Muscle of arm (tissue), 14 donors: ENCODE measurements at places on chromosomes 16 and 17.
A peak's percentile ranks its signal among the peaks of the same experiment; 100 is the strongest.

DNA sequence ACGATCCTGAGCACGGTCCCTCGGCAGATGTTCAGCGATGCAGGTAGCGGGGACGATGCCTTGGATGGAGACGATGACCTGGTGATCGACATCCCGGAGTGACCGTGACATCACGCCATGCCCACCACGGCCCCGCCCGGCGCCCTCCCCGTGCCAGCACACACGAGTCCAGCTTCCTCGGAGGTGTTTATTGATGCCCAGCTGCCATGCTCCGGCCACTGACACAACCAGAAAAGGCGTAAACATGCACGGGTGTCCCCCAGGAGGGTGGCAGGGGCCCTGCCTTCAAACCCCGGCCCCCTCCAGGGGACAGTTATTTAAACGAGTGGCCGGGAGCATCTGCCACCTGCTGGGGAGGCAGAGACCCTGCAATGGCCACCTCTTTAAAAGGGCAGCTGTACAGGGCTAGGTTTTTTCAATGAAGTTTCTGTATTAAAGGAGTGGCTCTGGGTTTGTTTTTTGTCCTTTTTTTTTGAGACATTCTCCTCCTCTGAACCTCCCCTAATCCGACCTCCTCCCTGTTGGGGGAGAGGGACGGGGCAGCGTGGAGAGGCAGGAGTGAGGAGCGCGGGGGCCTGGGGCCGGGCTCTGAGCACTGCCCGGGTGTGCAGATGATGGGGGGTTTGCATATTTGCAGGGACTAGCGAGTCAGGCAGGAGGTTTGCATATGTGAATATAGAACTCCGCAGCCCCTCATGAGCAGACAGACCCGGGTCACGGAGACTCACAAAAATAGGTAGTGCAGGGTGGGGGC lies 5.3 kb downstream of the DOC2A start:
- DNase-seq = no peak

DNA sequence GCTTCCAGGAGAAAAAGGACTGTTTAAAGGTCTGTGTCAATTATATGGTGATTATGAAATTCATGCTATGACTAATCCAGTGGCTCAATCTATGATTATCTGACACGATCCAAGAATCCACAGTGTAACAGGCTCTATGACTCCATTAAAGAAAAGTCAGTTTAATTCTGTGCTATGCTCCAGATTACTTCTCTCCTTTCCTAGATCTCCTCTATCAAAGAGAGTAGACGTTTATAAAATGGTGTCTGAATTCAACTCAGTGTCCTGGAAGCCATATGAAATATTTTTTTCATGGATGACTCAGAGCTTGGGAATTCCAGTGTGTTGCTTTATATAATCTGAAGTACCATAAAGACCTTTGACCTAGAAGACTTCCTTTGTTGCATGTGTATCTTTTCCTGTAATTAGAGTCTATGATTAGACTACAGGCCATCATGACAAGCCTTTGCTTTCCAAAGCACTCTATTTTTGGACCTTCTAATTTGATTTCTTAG lies 27.0 kb upstream of the NF1 start:
- no peak for DNase-seq

DNA sequence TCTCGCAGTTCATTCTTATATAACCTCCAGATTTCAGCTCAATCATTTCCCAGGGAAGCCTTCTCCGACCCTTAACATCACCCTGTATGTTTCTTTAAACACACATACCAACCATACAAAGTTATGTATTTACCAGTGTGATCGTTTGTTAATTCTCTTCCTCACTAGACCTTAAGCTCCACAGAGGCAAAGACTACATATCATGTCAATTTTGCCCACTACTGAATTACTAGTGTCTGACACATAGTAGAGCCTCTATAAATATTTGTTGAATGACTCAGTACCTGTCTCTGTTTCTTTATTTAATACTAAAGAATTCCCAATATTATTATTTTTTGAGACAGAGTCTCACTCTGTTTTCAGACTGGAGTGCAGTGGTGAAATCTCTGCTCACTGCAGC lies 137.2 kb downstream of the SHISA9 start:
- no peak for DNase-seq

GRCh38 chr17:42522263-42522790 lies 13.7 kb upstream of the NAGLU start:
- DNase-seq = no peak

GRCh38 chr16:84555418-84556196 lies 51.1 kb upstream of the MEAK7 start:
- no peak for DNase-seq

GRCh38 chr17:29617481-29618271 lies 5.0 kb downstream of the CORO6 start:
- DNase-seq = peak; percentile 42

GRCh38 chr16:68069511-68070248 lies 15.5 kb upstream of the NFATC3 start:
- no peak for DNase-seq

DNA sequence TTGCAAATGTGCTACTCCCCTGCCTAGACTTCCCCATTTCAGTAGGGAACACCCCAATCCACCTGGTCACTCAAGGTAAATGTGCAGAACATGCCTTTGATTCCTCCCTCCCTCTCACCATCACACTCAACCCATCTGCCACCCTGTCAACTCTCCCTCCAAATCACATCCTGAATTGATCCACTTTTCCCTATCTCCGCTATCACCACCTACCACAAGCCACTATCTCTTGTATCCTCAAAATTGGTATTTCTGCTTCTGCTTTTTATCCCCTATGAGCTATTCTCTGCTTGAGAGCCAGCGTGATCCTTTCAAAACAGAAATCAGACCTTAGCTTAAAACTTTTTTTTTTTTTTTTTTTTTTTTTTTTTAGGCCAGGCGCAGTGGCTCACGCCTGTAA lies 5.4 kb upstream of the NOL11 start:
- no peak for DNase-seq

DNA sequence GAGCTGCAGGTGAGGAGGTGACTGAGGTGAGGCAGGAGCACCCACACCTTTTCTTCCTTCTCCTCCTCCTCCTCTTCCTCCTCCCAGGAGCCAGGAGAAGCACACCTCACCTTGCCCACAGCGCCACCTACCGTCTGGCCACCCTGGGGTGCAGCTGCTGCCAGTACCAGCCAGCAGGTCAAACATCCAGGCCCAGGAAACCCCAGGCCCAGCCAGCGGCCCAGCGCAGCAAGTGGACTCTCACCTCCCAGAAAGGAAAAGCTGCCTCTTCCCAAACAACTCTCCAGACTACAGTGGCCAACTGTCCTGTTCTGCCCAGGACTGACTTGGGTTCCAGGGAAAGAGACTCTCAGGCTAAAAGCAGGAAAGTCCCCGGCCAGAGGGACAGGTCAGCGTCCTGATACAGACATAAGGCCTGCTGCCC lies 22.7 kb downstream of the PEMT start:
- peak; percentile 30 for DNase-seq

GRCh38 chr17:6780001-6780400 lies 4.0 kb downstream of the FBXO39 start:
- DNase-seq = no peak

DNA sequence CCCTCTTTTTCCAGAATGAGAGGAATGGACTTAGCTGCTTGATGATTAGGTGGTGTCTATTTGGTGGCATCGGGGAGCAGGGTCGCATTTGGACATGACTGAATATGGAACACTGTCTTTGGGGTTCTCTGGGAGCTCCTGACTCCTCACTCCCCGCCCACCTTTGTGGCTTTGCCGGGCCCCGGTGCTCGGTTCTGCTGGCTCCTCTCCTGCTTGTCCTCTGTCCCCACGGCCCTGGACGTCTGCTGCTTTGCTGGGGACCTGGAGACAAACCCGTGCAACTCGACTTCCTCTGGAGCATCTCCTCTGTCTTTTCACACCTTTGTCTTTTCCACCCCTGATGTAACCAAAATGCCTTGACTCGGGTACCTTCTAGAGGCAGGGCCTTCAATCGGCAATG lies 135.7 kb downstream of the IRX3 start:
- no peak for DNase-seq

- DNase-seq = no peak
Observed at GRCh38 chr16:16071631-16072244, 122.3 kb downstream of the ABCC1 start.

GRCh38 chr17:75950855-75951554 lies 10.2 kb upstream of the FBF1 start:
- DNase-seq = peak; percentile 19
